ENCODE measurements at places on chromosomes 7 and 10.

- DNase-seq: no peak
Measured at GRCh38 chr7:55516409-55516808, 55.9 kb downstream of the VOPP1 start.

DNA sequence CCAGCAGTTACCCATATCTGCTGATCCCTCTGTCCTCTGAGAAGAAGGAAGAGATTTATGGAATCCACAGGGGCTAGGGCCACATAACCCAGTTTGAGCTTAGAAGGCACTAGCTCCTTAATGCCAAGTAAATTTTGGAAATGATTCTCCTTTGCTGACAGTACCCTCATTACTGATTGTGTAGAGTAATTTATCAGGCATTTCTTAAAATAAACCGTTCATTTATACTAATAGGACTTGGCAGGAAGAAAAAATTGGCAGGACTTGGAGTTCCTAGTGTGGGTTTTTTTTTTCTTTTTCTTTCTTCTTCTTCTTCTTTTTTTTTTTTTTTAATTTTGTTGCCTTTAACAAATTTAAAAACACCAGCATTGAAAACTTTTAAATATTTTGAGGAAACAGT, 645.7 kb downstream of the SUGCT start:
- no peak for DNase-seq

DNA sequence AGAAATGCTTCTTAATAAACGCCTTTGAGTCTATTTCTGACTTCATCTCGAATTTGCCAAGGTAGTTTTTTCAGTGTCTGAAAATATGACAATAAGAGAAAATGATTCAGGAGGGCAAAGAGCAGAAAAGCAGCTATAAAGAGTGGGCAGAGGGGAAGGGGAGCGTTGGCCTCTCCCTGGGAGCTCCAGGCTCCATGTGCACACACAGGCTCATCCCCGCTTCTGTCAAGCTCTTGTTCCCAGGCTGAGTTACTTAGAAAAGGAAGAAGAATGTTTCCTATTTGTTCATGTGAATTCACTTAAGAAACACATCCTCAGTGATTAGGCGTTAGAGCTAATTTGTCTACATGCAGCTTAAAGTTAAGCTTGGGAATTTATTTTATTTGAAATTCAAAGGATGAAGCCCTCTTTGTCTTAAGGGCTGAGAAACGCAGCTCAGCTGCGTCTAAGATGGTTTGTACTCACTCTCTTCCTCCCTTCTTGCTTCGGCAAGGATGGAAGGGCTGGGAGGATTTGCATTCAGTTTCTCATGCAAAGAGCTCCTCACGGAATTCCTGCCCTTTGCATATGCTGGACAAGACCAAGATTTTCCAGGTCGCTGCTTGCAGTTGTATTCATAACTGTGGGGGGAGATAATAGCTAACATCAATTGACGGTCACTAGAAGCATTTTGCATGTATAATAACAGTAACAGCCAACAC, 29.0 kb upstream of the ATXN7L1 start:
- DNase-seq: no peak

GRCh38 chr7:131722371-131722770, 165.9 kb upstream of the PODXL start:
- no peak for DNase-seq

- no peak for DNase-seq
Measured at GRCh38 chr7:98935811-98936210, 57.5 kb downstream of the TRRAP start.

- no peak for DNase-seq
Measured at GRCh38 chr7:25216837-25217236, 11.4 kb downstream of the NPVF start.

DNA sequence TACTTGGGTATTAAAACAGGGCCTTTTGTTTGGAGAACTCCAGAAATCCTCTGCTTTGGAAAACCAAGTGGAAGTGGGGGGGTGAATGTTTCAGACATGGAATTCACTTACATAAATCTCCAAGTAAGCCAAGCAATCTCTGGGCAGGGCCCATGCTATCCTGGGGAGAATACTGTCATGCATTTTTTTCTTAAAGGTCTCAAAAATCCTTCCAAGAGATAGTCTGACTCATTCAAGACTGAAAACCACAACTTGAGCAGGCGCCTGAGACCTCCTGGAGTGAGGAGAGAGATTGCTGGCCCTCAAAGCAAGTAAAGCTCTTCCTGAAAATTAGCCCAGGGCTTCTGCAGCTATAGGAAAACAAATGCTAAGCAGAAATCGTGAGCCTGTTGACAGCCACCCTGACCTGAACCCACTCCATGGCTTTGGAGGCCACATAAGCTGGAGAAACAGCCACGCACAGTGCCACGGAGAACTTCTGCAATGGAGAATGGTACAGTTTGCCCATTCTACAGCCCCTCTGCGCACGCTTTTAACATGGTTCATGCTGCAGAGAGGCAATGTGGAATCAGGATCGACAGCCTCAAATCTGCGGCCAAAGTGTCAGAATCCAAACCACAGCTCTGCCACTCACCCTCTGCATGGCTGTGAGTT, 203.1 kb upstream of the AUTS2 start:
- no peak for DNase-seq

- no peak for DNase-seq
Measured at GRCh38 chr10:89151857-89152256, 55.3 kb downstream of the CH25H start.

GRCh38 chr7:20374399-20374798, 43.7 kb downstream of the ITGB8 start:
- DNase-seq: no peak

DNA sequence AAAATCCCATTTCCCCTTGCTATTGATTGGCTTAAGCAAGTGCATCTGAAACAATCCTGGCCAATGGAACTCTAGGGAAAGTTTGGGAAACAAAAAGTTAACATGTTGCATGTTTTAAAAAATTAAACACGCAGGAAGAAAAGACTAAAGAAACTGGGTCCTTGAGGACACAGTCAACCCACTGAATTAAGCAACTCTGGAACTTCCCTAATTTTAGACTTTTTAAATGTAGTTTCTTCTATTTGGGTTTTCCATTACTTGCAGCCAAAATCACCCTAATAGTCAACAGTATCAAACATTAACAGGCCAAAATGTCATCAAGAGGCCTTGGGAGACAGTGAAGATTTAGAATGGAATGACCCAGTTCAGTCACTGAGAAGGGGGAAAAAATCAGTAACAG, 40.6 kb downstream of the OSBPL3 start:
- DNase-seq: no peak

- DNase-seq: no peak
Measured at GRCh38 chr10:104678658-104679057, 37.6 kb downstream of the SORCS3 start.

DNA sequence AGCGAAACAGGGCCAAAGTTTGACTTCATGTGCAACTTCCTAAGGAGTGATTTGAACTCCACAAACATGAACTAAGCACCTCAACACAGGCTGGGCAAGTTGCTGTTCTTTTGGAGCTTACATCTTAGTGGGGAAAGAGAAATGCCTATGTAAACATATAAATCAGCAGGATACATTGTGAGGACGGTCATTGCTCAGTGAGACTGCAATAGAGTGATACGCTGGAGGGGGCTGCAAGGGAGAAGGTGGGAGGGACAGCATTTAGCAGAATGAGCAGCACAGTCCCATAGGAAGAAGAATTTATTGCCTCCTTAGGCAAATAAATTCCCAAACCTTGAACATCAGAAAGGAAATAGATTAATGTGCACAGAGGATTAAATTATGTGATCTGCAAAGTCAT, 90.0 kb downstream of the EGFR start:
- no peak for DNase-seq

DNA sequence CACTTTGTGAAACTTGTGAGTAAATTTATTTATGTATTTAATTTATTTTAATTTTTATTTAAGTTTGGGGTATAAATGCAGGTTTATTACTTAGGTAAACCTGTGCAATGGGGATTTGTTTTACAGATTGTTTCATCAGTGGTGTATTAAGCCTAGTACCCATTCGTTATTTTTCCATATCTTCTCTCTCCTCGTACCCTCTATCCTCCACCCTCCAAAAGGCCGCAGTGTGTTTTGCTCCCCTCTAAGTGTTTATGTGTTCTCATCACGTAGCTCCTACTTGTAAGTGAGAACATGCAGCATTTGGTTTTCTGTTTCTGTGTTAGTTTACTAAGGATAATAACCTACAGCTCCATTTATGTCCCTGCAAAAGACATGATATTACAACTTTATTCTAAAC, 145.4 kb upstream of the SMIM30 start:
- no peak for DNase-seq

DNA sequence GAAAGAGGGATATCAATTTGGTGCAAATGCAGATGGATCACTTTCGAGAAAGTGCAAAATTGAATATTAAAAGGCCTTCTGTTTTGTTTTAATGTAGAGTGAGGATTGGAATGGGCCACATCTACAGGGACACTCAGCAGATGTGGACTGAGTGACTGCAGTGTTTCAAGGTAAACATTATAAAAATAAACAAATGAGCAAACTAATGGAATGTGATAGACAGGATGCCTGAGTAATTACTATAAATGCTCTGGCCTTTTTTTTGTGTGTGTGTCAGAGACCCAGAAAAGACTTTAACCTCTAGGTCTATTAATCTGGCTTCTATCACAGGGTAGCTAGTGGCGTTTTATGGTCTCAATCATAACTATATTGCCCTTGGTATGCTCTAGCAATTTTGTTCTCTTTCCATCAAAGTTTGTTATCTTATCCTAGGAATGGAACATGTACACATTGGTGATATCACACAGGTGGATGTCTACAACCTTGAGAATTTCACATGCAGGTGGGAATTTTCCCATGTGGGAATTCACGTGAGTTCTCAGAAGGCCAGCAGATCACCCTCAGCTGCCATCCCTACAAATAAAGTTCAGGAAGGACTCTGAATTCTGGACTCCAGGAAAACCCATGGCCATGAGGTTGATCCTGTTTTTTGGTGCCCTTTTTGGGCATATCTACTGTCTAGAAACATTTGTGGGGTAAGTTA, at the start of gene CPA2:
Gene CPA2, plus strand, starts transcription at position 606 of the 703 bp plus-strand sequence. Its CDS starts 19 bp downstream, at position 625.
- no peak for DNase-seq

- no peak for DNase-seq
Measured at GRCh38 chr7:38806912-38807311, 102.1 kb downstream of the VPS41 start.

GRCh38 chr10:61708846-61709245, 46.1 kb downstream of the CABCOCO1 start:
- DNase-seq: no peak

GRCh38 chr10:48442090-48442808, 135.8 kb downstream of the MAPK8 start:
- no peak for DNase-seq

DNA sequence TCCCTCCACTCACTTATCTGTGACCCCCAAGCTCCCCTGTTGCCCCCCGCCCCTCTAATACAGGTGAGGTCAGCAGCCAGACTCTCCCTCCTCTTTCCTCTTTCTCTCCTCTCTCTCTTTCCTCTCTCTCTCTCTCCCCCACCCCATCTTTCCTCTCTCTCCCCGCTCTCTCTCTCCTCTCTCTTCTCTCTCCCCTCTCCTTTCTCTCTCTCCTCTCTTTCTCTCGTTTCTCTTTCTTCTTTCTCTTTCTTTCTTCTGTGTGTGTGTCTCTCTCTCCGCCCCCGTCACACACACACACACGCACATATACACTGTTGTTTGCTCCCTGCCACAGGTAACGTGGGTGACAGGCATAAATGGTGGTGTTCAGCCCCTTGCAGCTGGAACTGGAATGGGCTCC, 37.2 kb upstream of the PSMG3 start:
- DNase-seq: no peak

GRCh38 chr10:130171196-130171595, 35.0 kb downstream of the GLRX3 start:
- DNase-seq: no peak

- no peak for DNase-seq
Measured at GRCh38 chr7:29216128-29216527, 21.6 kb downstream of the CHN2 start.

DNA sequence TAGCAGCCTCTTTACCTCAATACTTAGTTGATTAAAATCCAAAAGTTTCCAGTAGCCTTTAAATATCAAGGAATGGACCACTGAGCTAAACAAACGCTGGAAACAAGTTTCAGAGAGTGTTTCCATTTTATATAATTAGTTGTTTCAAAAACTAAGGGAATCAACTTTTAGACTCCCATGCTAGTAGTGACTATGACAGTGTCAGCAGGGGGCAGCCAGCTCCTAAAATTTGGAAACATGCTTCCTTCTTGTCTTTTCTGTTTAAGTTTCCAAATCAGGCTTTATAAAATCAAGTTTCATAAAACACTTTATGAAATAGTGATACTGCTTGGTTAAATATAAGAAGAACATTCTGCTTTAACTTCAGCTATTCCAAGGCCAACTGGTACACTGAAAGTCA, 138.2 kb upstream of the TMEM229A start:
- DNase-seq: no peak

GRCh38 chr7:57769958-57770357, 320.0 kb downstream of the ZNF716 start:
- no peak for DNase-seq

- DNase-seq: no peak
Measured at GRCh38 chr7:112031689-112032088, 174.5 kb downstream of the DOCK4 start.

- DNase-seq: no peak
Measured at GRCh38 chr7:121666306-121666705, 206.7 kb upstream of the PTPRZ1 start.

GRCh38 chr7:158164101-158165095, 423.2 kb downstream of the PTPRN2 start:
- no peak for DNase-seq

DNA sequence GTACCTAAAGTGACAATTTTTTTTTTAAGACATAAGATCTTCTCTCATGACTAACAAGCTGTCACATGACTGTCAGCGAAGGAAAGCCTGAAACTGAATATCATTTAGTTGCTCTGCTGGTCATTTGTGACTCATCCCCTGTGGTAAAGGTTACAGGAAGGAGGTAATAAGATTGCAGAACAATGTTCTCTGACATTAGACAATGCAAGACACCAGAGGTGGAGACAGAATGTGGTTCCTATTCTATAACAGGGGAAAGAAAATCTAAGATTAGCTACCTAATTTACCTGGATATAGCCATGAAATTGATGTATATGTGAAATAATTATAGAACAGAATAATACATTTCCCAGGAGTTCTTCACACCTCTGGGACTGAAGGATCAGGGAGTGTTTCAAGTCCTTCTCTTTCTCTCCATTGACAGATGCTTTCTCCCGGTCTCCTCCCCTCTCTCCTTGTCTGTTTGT, 47.7 kb downstream of the LRGUK start:
- no peak for DNase-seq

Data from T-helper 17 cell (primary cell).